NCI-H2081 treated with DMSO at 0.1 percent for 48 hours (cell line): ENCODE measurements at places on chromosomes 7 and 10.

DNA sequence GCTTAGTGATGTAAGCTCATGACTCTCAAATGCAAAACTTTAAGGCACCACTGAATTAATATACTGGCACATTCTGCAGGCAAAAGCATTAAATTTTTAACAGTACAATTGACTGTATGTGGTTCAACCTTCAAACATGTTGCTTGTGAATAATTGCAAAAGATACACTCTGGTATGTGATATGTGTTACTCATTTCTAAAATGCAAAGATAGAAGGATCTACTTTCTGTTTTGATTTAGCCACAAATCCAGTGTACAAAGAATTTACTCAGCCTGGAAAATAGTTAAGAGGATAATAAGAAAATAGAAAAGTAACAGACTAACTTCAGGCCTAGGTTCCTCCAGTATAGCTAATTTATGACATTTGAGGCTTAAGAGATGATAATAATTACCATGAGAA lies 66.6 kb upstream of the NOBOX start:
- no peak for DNase-seq

- DNase-seq, result no peak
Measured at GRCh38 chr7:146565872-146566271, 449.3 kb downstream of the CNTNAP2 start.

GRCh38 chr10:65273115-65273514 lies 1652.7 kb upstream of the LRRTM3 start:
- DNase-seq, result no peak

GRCh38 chr7:120278773-120279172 lies 5.8 kb downstream of the KCND2 start:
- no peak for DNase-seq

GRCh38 chr10:75403144-75403938 lies 1.8 kb upstream of the ZNF503 start:
- DNase-seq, result no peak

DNA sequence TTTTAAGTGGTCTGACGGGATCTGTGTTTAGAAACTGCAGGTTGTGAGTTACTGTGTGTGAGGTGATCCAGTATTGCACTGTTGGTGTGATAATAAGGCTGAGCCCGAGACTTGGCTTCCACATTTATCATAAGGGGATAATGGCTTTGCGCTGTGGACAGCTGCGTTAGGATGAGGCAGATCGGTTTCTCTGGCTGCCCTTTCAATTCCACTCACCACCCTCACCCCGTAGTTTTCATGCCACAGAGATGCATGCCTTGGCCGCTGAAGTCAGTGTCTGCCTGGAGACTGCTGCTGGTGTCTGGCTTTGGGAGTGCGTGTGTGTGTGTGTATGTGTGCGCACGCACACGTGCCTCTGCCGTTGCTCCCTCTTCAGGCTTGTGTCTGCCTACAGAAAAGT lies 273.0 kb downstream of the CCDC3 start:
- DNase-seq, result no peak

DNA sequence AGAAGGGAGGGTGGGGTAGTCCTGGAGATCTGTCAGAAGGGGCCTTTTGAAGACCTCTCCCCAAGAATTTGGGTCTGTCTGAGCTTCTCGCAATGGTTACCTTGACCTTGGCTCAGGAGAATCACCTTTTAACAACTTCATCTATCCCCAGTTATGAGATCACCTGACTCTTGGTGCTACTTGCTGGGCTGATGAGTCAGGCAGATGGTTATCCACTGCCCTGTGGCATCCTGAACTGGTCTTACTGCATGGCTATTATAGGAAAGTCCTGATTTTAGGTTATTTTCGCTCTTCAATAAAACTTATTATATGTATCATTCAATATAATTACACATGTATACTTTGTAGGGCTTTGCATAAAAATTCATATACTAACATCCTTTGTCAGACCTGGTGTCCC lies 274.7 kb downstream of the GFRA1 start:
- no peak for DNase-seq

DNA sequence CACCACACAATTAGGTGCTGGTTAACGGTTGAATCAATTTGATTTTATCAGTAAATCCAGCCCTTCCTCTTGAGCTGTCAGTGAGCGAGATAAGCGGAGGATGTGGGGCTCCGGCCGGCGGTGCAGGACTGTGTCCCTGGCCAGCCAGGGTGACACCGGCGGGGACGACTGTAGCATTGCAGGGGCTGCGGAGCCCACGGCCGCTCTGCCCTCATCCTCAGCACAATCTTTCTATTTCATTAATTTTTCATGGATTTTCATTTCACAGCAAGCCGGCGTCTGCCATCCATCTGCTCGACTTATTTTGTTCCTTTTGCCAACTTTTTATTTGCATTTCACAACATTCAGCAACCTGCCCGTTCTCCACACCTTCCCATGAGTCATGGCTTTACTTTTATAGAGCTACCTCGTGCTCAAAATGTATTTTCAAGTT lies 4.7 kb downstream of the ADARB2 start:
- DNase-seq, result no peak

GRCh38 chr7:46153951-46154787 lies 233.1 kb upstream of the IGFBP3 start:
- no peak for DNase-seq

DNA sequence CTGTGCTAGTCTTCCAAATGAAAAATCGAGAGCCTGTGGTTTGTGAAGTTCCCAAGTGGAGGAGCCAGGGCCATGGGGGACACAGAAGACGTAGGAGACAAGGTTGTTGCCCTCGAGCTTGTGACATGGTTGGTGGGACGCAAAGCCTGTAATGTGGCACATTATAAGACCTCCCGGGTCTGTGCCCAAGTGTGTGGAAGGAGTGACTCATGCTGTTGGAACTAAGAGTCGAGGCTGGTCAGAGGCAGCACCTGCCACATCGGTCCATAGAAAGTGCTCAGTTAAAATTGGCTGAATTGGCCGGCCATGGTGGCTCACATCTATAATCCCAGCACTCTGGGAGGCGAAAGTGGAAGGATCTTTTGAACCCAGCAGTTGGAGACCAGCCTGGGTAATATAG lies 27.0 kb upstream of the PODXL start:
- DNase-seq, result no peak

DNA sequence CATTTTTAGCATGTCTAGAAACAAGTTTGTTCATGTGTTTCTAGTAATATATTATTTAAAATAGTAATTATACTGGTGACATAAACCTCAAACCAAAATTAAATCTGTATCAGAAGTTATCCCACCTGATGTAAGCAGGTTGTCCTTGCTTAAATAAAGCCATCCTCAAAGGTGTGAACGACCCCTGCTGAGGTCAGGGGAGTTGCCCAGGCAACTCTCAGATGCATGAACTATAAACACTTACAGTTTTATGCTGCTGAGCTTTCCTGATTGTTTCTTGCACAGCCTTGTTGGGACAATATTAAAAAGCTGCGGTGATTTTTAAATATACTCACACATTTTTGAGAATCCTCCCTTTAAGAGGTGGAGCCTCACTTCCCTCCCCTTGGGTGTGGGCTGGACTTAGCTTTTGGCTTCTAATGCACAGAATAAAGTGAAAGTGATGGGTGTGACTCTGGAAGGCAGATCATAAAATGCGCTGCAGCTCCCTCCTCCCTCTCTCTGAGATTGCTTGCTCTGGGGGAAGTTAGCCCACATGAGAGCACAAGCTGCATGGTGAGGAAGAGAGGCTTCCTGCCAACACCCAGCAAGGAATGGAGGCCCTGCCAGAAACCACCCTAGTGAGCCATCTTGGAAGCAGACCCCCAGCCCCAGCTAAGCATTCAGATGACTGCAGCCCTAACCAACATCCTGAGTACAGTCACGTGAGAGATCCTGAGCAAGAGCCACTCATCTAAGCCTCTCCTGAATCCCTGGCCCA lies 152.7 kb downstream of the SKIDA1 start:
- DNase-seq, result no peak

GRCh38 chr7:92808006-92808405 lies 28.4 kb downstream of the CDK6 start:
- no peak for DNase-seq

DNA sequence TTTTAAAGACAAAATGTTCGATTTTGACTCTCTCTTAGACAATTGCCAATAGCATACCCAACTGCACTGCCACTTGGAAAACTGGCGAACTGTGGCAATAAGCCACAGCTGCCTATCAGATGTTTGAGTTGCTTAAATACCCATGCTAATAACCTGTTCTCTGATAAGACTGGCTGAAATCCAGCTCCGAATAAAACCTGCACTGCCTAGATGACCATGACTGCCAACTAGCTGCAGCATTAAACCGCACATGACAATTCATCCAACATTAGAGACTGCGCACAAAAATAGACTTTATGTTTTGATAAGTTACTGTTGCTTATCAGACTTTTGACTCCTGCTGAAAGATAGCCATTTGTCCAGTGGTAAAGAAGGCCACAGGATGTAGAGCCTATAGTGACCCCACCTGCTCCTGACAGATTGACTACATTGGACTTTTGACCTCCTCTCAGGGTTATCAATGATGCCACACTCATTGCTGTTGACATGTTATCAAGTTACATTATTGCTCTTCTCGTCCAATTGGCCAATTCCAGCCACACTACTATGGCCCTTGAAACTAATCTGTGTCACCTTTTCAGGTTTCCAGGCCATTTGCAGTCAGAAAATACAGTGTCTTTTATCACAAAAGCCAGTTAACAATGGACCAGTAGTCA lies 299.0 kb downstream of the HGF start:
- DNase-seq, result no peak

GRCh38 chr7:91993976-91994375 lies 53.3 kb downstream of the AKAP9 start:
- DNase-seq, result no peak

- DNase-seq, result no peak
Measured at GRCh38 chr7:147640821-147641220, 949.7 kb upstream of the C7orf33 start.
